Stimulated activated CD8-positive, alpha-beta memory T cell treated with anti-CD3 and anti-CD28 coated beads, Interleukin-12 subunit alpha, Interleukin-12 subunit beta, amount 100 ng/mL, for 4 hours (primary cell): ENCODE measurements at places on chromosomes 2 and 18.

- no peak for DNase-seq
These were observed 110.7 kb upstream of the AQP4 start for GRCh38 chr18:26976206-26976605.

DNA sequence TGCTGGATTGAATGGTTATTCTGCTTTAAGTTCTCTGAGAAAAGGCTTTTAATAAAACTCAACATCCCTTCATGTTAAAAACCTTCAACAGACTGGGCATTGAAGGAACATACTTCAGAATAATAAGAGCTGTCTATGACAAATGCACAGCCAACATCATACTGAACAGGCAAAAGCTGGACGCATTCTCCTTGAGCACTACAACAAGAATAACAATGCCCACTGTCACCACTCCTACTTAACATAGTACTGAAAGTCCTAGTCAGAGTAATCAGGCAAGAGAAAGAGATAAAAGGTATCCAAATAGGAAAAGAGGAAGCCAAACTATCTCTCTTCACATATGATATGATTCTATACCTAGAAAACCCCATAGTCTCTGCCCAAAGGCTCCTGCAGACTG, 641.4 kb downstream of the IRS1 start:
- no peak for DNase-seq

GRCh38 chr2:208546107-208546506, 139.5 kb downstream of the PTH2R start:
- DNase-seq, result no peak

- no peak for DNase-seq
These were observed 520.8 kb downstream of the RNF144A start for GRCh38 chr2:7437716-7438632.

GRCh38 chr2:240153418-240153817, 13.0 kb upstream of the OTOS start:
- DNase-seq, result no peak

DNA sequence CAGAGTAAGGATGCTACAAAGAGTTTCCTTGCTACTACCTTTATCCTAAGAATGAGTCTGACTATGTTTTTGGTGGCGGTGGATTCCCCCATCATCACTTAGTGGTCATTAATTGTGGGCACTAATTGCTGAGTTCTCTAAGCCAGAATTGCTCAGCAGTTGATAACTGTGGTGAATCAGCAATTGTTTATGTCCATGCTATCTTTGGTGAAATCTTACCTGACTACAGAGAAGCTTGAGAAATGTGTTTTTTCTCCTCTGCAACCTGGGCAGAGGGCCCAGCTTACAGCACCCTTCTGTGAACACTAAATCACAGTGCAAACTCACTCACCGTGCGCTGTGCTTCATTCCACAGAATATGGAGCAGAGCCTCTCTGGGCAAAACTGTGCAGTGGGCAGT, 683.6 kb downstream of the CNTNAP5 start:
- no peak for DNase-seq

- no peak for DNase-seq
These were observed 66.4 kb downstream of the EML6 start for GRCh38 chr2:54789878-54790277.

DNA sequence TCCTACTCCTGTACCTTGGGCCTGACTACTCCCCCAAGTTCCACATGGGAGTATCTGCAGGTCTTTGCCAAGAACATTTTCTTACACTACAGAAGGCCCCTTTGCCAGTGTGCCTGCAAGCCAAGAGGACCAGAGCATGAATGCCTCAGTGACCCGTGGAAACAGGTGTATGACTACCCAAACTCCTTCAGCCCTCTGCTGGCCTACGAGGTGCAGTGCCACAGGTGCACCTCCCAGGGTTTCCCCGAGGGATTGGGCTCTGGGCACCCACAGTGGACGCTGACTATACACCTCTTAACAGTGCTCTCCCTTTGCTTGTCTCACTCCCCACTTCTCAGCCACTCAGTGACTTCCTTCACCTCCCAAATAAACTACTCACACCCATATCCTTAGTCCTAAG, 91.4 kb downstream of the COL6A3 start:
- no peak for DNase-seq

DNA sequence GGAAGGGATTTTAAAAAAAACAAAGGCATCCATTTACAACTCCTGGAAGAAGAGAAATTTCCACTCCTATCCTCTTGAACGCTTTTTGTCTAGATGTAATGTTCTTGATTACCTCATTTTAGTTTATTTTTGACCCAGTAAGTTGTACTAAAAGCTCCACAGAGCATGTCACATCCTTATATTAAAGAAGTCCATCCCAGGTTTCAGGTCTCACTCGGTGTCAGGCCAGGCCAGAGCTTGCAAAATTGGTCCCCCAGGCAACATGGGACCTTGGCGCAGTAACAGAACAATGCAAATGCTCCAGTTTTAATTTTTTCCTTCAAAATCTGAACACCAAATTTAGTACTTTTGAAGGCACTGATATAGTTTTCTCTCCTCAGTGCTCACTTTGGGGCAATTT, 218.4 kb upstream of the REV1 start:
- DNase-seq, result no peak

DNA sequence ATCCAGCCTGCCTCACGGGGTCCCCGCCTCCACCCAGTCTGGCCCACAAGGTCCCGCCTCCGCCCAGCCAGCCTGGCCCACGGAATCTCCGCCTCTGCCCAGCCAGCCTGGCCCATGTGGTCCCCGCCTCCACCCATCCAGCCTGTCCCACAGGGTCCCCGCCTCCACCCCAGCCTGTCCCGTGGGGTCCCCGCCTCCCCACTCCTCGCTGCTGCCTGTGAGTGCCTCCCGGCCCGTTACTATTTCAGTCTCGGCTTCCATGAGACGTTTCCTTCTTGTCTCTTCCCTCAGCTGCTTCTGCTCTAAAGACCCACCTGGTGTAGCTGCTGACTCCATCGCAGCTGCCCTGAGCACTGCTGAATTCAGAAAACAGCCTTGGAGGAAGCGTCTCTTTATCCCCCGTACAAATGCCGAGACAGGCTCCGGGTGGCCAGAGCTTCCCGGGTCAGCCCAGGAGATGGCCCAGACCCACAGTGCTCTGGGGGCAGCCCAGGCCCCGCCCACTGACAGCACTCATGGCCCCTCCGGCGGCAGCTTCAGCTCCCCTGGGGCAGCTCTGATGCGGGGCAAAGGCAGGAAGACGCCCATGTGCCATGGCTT, 69.8 kb downstream of the NFATC1 start:
- DNase-seq, result no peak

- DNase-seq, result no peak
These were observed 396.9 kb upstream of the TMEFF2 start for GRCh38 chr2:192591617-192592016.

- no peak for DNase-seq
These were observed 98.6 kb downstream of the BABAM2 start for GRCh38 chr2:27989149-27989548.

DNA sequence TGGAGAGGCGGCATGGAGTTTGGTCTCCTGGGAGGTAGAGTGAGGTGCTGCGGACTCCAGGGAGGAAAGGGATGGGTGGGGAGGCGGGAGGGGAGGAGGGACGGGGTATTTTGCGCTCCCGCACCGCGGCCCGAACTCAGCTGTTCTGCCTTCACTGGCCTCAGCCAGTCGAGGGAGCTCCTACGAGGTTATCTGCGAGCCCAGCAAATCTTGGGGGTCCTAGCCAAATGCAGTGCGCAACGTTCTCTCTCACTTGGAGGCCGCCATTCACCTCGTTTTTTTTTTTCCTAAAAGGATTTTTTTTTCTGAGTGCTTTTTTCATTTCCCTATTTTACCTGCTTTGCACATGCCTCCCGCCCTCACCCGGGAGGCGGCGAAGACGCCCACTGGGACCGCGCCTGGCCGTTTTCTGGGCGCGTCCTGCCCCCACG, 877 bp upstream of the BCL2L11 start:
- DNase-seq, result no peak

DNA sequence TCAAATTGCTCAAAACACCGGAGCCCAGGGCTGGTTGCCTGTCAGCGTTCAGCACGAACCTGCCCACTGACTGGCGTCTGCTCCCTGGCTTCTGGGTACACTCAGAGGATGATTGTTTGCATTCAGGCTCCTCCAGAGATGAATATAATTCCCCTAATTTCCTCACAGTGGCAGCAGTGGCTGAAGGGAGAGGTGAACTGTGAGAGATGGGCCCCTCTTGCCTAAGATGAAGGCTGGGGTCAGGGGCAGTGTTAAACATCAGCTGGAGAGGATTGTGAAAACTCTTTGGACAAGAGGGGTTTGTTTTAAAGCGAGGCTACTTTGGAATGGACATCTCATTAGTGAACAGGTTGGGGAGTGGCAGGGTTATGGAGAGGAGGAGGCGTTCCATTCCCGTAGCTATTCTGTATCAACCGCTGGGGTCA, 31.0 kb downstream of the TCF7L1 start:
- DNase-seq, result no peak

DNA sequence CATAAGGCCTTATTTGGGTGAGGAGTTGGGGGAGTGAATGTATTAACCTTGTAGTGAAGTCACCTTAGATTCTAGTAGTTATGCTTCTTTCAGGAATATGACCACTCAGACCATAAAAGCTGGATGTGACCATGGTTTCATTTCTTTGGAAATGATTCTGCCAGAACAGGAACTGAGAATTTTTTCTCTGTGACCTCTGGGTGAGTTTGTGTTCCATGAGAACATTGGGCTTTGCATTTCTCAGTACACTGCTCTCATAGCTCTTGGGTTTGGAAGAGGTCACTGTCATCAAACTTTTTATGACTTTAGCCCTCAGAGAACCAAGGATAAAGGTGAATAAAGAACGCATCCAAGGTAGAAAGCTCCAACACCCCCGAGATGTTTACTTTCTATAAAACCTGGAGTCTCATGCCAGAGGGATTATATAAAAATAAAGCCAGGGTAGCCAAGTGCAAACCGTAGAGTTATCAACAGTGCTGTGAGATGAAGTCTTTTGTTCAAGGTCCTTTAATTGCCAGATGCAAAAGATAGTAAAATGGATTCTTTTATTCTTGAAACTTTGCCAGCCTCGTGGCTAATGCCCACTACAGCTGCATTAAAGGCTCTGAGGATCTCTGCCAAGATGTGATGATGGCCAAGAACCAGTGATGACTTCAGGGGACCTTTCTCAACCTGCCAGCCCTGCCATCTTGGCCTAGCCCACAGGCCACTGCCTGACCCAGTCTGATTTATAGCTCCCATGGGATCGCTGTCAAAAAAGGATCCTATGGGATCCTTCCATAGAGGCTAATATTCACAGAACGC, 27.8 kb upstream of the MAT2A start:
- no peak for DNase-seq

DNA sequence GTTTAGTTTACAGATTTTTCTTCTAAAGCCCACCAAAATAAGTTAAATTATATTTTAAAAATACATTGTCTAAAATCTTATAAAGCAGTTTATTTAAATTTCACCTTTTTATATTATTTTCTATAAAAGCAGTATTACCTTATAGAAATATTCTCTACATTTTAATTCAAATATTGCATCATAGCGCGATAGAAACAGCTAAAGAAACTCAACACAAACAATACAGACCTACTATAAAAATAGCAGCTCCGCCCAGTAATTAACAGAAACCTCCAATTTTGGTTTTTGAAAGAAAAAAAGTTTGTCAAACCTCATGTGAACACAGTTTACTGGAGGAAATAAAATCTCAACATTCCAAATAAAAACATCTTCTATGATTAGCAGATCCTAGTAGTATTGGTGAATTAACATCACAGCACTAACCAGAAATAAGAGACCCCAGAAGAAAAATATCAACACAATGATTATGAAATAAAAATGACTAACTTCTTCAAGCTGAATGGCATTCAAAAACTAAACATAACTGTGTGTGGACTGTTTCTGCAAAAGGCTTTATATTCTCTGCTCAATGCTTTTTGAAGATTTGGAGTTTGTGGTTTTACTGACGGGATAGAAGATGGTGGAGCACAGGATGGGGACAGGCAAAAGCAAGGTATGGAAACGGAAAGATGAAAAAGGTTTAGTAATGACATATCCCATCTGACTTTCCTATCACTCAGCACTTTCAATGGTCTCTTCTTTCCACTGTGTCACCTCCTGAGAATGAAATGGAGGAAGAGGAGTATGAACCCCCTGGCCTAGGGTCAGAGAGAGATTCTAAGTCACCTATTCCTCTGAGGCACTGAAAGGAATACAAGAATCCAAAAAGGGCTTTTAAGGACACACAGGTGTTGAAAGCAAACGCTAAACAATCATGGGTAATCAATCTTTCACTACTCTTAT, 17.5 kb downstream of the MAP4K3 start:
- no peak for DNase-seq

DNA sequence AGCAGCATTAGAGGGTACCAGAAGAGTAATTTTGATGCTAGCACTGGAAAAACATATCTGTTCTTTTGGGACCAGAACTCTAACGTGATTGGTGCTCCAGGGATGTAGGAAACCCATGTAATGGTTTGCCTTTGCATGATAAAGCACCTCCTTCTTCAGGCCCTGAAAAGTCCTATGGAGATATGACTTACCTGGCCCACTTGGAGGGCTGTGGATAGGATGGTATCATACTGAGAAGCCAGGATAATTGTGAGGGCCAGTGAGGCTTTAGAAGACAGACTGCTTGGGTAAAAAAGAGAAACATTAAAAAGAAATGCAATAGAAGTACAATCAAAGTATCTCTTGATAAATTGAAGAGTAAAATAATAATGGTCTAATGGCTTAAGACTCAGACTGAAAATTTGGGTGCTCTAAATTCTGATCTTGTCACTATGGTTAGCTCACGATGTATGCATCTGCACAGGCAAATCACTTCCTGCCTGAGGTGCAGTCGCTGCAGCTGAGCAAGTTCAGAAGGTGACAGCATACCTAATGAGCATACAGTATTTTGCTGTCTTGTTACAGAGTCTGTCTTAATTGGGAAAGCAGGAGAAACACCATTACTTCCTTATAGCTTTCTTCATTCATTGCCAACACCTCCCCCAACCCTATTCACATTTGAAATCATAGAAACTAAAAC, 371.5 kb downstream of the NUP35 start:
- no peak for DNase-seq

GRCh38 chr2:8298783-8299182, 383.1 kb upstream of the ID2 start:
- no peak for DNase-seq

GRCh38 chr2:74092275-74092674, 55.4 kb downstream of the BOLA3 start:
- DNase-seq, result no peak

GRCh38 chr2:74881176-74881575, 47.2 kb downstream of the HK2 start:
- no peak for DNase-seq

DNA sequence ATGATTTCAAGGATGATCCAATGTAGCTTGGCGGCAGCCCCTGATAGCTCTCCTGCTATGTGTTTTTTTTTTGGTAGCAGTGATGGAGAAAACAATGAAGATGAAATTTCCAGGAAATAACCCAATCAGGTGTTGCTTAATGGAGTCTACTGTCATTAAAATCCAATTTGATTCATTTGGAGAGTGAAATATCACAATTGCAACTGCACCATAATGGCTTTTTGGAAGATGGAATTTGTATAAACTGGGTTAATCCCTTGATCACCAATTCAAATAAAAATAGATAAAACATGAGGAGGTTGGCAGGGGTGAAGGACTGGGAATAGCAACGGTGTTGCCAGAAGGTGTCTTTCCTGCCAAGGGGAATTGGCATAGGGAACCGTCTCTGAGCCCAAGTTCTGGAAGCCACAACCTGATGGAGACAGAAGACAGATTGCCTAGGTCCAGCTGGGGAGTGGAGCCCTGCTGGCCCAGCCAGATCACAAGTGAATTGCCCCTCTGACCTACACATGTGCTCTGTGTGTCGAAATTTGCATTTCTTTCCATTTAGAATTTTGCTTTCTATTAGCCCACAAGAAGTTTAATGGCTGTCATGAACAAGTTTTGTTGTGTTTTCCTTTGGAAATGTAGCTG, 170.3 kb upstream of the SPRED2 start:
- no peak for DNase-seq

GRCh38 chr18:13657974-13658373, 68.4 kb downstream of the FAM210A start:
- DNase-seq, result no peak
